ENCODE measurements at places on chromosomes 7 and 10.
A peak's percentile ranks its signal among the peaks of the same experiment; 100 is the strongest.

DNA sequence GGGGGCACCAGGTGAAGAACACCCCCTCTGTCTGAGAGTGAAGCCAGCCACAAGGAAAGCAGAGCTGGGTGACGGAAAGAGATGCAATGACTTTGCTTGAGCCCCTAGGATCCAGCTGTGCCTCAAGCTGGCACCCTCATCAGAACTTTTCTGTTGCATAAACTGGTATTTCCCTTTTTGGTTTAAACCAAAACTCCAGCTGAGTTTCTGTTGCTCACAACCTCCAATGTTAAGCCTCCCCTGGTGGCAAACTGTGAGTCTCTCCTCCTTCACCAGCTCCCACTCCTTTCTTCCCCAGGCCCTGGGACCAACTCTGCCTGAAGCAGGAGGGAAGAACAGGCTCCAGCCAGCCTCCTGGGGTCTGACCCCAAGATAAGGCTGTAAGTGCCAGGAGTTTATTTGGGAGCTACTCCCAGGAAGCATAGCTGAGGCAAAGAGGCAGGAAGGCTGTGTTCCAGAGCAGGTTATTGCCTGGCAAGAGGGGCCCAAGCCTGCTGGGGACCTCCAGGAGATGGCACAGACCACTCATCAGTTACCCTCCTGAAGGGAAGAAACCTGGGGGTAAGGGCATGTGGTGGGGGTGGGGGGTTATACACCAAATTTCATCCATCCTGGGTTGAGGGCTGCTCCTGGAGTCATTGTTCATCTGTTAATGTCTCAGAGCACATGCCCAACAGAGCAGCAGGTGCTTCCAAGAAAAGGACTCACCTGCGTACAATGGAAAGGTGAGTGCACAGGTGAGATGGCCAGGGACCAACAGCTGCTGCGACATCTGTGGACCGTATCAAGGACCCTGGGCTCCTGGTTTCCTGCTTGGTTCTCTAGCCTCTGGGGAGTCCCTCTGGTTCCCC, 73.3 kb upstream of the NANOS1 start:
- DNase-seq, result no peak

DNA sequence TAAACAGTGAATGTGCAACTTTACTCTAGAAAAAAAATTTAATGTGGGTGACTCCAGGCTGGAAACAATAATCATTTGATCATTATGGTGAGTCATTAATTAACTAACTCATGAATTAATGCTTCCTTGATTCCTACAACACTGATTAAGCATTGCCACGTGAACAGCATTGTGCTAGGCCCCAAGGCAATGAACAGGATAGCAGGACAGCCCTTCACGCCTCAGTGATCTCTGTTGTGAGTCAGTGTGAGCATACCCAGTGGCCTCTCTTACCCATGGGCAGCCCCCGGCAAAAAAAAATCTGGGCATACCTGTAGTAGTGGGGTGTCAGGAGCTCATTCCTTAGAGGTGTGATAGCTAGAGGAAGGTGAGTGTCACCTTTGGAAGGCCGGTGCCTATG, 76.0 kb downstream of the DENND2A start:
- DNase-seq, result peak; percentile 66

DNA sequence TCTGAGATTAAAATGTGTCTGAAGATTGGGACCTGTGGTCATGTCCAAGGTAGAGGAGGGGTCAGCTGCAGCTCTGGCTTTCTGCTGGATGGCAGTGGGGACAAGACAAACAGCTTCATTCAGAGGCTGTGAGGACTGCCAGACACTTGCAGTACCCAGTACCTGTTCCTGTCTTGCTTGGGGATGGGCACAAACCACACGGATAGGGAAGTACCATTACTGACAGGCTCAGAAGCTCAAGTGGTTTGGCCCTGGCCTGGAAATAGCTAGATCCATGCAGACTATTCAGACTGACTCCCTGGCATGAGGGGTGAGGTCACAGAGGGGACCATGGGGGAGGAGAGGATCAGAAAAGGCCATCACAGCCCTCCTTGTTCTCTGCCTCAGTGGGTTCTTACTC, 56.0 kb upstream of the COMTD1 start:
- no peak for DNase-seq

GRCh38 chr7:110786328-110786965, 304.5 kb upstream of the LRRN3 start:
- DNase-seq, result no peak
